SK-N-SH treated with all-trans-retinoic acid at 6 μM for 48 hours (cell line): ENCODE measurements at places on chromosomes 5 and 9.
A peak's percentile ranks its signal among the peaks of the same experiment; 100 is the strongest.

GRCh38 chr5:156149213-156149612, 177.8 kb upstream of the SGCD start:
- no peak for ATAC-seq

DNA sequence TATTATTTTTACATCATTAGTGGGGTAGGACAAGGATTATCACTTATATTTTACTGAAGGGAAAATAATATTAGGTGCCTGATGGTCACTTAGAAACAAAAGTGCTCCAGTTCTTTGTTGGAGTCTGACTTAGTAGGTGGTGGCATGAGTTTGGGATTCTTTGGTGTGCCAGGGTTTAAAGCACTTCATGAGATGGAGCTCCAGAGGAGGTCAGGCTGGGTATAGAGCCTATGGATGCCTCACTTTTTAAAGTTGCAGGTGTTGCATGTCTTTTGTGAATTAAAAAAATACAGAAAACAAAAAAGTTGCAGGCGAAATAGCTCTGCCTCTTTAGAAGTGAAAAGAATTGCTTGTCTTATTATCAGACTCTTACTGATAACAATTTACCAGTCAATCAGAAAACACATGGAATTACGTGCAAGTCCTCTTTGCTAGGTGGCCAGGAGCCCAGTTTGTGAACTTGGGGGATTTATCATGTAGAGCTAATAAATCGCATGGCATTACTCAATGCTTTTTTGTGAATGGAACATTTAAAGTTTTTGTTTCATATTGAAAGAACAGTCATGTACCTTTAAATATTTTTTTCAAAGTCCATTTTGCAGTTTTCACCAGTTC, 1.6 kb downstream of the ITK start:
- no peak for ATAC-seq

DNA sequence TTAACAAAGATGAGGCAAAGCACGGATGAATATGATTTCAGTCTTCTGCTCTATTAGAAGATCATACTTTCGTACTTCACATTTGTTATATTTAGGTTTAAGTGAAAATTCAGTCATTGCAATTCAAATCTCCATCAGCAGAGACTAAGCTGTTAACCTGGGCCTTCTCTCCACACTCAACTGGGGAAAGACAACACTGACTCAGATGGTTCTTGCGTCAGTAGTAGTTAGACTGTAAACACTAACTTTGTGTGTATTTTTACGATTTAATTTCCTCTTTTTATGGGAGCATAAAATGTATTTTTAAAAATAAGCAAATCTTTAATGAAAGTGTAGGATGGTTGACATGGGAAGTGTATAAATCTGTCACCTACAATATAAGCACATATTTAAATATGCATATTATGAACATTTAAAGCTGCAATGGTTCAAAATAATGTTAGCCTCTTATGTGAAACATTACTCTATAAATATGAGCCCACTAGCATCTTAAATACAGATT, 42.7 kb upstream of the ZNF608 start:
- ATAC-seq, result no peak

GRCh38 chr9:105131981-105132380, 112.5 kb upstream of the SLC44A1 start:
- peak; percentile 32 for ATAC-seq

- no peak for ATAC-seq
Measured at GRCh38 chr5:25224316-25224982, 579.7 kb upstream of the CDH10 start.

GRCh38 chr5:73215891-73216610, 43.1 kb downstream of the TMEM174 start:
- peak; percentile 95 for ATAC-seq

GRCh38 chr9:78767490-78767889, 470.6 kb downstream of the PSAT1 start:
- ATAC-seq, result no peak

- ATAC-seq, result no peak
Measured at GRCh38 chr9:91101611-91102168, 260.0 kb downstream of the AUH start.

GRCh38 chr5:62142351-62142750, 163.7 kb upstream of the KIF2A start:
- ATAC-seq, result no peak

DNA sequence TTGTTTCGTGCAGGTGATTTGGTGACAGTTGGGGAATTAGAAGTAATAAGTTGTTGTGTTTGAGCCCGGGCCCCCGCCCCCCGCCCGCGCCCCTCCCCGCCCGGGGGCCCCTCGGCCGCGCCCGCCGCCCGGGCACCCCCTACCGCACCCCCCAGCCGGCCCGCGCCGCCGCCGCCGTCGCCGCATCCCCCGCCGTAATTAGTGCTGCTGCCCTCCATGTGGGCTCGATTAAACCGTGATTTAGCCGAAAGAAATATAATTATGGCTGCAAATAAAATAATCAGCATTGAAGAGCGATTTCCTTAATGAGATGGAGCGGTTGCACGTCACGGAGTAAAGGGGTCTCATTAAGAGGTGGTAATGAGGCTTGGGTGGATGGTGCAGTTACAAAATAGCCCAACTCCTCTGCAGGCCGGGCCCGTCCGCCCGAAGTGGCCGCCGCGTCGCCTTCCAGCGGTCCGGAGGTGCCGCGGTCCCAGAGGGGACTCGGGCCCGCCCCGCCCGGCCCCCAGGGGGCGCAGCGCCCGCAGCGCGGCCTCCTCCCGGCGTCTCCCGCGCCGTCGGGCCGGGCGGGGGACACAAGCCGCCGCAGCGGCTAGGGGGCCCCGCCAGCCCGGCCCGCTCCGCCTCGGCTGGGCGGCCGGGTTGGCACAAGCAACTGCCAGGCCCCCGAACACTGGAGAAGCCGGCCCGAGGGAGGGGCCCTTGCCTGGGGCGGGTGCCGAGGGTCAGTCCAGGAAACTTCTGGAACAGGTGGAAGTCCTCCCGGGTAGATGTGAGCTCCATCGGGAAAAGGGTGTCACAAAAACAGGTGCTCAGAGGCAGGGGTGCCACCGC, 6.9 kb upstream of the OTP start:
- peak; percentile 77 for ATAC-seq

- no peak for ATAC-seq
Measured at GRCh38 chr5:172529896-172530295, 75.6 kb upstream of the SH3PXD2B start.

DNA sequence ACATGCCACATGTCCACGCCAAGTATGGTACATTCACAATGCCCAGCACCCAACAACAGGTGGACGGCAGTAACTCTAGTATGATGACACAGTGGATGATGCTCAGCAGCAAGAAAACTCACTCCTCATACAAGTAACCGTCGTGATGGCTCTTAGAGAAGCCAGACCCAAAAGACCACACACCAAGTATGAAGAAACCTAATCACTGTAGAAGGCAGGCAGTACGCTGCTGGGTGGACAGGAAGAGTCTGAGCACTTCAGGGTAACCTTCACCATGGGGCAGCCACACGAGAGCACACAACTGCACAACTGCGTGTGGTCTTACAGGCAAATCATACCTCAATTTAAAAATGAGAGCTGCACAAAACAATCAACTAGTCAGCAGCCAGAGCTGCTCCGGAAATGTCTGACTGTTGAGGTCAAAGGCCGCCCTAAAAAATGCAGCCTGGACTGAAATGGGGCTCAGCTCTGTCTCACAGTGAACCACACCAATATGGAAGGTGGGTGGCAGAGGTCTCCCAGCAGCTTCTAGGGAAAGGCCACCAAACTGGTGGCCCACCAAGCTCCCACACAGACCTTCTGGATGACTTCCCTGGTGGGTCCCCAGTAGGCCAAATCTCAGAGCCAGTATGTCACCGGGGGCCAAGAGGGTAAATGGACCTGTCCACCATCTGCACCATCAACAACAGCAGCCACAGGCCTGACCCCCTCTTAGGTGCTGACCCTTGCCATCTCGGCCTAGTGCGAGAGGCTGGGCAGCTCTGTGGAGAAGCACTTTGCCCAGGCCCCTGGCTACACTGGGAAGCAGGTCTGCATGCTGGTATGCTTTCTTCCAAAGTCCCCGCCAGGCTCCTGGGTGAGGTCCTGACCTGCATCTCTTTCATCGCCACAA, 17.8 kb downstream of the BICD2 start:
- no peak for ATAC-seq

DNA sequence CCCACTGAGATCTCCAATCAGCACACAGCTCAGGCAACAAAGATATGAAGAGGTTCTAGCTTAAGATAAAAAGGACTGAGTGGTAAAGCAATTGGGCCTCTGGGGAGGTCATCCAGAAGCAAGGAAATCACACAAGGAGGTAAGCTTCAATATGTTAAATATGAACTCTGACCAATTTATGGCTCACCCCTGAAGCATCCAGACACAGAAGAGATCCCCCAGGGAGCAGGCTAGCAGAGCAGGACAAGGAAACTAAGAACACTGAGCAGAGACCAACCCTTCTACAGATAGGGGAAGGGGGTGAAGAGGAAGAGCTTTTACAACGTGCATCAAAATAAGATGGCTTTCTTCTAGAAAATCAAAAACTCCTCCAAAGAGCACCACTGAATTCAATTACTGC, 616.2 kb downstream of the DNAH5 start:
- no peak for ATAC-seq
